ENCODE measurements at places on chromosomes 16 and 17.

DNA sequence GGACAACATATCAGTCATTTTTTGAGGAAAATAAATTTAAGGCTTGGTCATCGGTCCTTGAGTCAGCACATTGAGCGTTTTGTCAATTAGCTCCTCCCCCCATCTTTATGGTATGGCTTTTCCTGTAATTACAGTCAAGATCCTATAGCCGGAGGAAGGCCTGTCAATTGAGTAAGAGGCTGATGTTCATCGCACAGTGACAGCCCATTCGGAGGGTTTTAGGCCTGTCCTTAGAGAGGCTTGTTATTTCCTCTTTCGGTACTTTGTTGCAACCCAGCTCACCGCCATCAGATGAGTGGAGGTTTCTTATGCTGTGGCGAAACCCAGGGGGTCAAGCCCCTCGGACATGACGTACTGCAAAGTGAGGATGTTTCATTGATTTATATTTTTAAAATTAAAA is 395.2 kb downstream of the WWOX start:
- no peak for DNase-seq

- no peak for DNase-seq
Observed at GRCh38 chr16:80105751-80106150, 435.0 kb upstream of the DYNLRB2 start.

GRCh38 chr17:45974916-45975630 is 24.0 kb upstream of the STH start:
- no peak for DNase-seq

DNA sequence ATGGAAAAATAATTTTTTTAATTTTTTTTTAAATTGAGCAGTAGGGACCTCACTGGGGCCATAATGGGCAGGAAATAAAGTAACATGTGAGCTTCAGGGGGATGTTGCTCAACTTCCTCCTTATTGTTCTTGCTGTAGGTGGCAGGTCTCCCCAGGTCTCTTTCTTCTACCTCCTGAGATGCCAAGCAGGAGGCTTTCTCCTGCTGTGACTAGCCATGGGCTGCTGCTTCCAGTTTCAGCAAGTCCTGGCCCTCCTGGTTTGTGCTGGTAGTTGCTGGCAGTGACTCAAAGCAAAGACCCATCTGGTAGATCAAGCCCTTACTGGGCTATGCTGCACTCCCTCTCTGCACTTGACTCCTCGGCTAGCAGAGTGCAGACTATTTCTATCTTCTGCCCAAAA is 2.3 kb downstream of the DPEP2NB start:
- no peak for DNase-seq

DNA sequence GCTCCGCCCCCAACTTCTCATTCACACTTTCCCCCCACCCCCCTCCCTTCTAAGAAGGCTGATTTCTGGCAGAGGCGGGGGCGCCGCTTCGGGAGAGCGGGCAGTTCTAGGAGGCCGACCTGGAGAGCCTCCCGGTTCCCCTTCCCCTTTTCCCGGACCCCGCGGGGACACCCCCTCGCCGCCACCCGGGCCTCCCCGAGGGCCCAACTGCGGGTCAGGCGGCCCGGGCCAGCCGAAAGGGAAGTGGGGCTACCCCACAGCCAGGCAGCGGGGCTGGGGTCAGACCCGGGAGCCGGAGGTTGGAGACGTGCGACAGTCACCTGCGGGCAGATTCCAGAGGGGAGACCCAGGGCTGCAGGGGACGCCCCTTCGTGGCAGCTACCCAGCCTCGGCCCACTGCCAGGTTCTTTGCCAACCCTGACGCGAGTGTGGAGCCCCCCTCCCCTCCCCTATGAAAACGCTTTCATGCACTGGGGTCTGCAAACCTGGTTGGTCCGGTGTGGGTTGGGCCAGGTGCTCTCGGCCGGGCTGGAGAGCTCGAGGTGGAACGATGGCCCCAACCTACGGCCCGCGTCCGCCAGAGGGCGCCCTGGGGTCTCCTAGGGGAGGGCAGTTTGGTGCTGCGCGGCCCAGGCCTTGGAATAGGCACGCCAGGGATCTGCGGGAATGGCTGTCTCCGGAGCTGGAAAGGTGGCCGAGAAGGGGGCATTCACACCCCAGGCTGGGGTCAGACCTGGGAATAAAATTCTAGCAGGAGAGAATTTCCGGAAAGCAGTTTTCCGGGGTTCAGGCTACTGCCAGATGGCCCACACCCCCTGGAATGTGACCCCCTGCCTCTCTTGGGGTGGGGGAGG is 721 bp upstream of the SOCS3 start:
- DNase-seq = peak; percentile 83

DNA sequence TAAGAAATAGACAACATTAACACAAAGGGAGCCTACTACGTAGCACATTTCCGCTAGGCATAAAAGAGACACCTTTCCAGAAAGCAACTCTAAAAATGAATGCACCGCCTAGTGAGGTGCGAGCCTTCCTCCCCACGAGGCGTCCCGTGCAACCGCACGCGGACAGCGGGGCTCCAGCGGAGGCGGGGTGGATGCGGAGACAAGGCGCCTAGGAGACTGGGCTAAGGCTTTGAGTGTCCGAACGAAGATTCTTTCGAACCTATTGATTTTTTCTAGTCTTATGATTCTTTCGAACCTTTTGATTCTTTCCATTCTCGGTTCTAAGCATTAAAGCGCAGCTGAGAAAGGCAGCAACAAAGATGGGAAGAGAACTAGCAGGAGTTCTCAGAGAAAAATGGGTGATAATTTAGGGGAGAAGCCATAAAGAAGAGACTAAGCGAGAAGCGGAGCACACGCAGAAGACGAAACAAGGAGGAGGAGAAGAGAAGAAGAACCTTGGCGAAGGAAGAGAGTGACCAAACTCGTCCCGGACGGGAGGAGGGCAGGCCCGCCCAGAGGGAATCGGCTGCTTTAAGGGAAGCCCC is 394 bp upstream of the CPD start:
- DNase-seq = no peak

DNA sequence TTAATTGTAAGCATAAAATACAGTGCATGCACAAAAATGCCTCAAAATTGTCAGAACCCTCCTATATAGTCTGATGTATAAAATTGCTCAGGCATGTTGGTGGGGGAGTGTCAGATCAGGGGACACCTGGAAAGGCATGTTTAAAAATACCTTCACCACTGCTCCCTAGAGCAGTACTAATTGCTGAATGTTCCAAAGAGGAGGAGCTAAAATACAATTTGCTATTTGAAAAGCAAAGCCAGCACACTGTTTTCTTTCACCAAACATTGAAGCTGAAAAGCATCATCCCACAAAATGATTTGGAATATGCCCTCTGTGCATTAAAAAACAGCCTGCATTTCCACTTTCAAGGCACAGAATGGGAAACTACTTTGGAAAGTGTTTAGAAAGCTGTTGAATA is 2.6 kb downstream of the ADAMTS18 start:
- no peak for DNase-seq

DNA sequence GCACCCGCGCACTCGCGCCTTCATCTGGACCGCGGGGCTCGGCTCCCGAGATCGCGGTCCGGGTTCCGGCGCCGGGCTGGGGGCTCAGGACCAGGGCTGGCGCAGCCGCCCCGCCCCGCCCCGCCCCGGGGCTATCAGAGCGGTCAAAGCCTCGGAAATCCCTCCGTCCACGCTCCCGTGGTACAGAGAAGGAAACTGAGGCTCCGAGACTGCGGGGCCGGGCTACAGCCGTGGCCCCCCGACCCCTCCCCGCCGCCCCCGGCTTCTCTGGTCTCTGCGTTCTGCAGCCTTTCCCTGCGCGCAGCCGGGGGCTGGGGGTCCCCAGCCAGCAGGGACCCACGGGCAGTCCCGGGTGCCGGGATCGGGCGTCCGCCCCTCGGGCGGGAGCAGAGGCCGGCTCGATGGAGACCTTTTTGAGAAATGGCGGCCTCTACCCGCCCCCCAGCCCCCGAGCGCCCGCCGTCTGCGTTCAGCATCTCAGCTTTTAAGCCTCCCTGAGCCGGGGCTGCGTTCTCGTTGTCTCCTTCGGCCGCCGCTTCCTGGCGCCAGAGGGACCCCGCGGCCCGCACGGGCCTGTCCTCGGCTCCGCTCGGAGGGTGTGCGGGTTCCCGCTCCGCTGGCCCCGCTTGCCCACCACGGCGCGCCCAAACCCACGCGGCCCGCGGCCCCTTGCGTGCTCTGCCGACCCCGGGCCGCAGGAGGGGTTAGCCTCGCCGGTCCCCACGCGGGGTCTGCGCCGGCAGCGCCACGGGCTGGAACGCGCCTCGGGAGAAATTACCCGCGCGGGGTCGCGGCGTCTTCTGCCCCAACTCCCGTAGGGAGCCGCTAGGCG is 1.5 kb upstream of the NPTX1 start:
- DNase-seq = peak; percentile 56

- no peak for DNase-seq
Observed at GRCh38 chr16:12173121-12173520, 196.6 kb downstream of the SNX29 start.

GRCh38 chr17:42312285-42313130 is 24.2 kb downstream of the STAT5A start:
- DNase-seq = peak; percentile 88

DNA sequence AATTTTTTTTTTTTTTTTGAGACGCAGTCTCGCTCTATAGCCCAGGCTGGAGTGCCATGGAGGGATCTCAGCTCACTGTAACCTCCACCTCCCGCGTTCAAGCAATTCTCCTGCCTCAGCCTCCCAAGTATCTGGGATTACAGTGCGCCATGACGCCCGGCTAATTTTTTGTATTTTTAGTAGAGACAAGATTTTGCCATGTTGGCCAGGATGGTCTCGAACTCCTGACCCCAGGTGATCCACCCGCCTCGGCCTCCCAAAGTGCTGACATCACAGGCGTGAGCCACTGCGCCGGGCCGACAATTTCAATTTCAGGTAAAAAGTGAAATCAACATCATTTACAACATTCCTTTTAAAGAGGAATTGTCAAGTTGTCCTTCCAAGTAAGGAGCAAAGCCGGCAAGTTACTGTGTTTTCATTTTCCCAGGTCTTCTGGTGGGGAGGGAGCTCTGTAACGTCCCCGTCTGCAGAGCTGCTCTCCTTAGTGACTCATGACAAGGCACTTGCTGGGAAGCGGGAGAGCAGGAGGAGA is 873 bp downstream of the NPLOC4 start:
- DNase-seq = no peak

- no peak for DNase-seq
Observed at GRCh38 chr16:3019594-3020246, 448 bp upstream of the TNFRSF12A start.

DNA sequence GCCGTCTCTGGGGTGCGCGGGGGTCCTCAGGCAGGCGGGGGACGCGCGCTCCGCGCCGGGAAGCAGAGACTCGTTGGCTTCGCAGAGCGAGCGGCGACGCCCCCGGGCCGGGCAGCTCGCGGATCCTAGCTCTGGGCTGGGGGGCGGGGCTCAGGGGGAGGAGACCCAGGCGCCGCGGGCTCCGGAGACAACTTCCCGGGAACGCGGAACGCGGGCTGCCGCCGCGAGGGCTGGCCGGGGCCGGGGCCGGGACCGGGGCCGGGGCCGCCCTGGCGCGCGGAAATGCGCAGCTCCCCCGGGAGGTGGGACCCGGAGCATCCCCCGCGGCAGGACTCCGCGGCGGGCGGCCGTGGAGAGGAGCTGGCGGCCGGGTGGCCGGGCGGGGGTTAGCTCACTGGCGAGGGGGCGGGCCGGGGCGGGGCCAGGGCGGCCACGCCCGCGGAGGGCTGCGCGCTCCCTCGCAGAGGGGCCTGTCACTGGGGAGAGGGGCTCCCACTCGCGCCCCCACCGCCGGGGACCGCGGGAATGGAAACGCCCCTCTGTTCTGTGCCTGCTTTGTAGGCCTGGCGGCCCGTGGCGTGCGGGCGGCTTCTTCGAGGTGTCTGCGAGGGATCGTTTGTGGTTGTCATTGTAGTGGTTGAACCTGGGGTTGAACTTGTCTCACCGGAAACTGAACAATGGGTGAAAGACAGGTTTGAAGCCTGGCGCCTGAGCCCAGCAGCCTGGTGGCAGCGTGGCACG is at the start of gene GAS7:
Gene GAS7 (minus strand): TSS at position 98 of the 741 bp plus-strand sequence.
- DNase-seq = peak; percentile 22

All from EH (cell line).